ENCODE measurements at places on chromosomes 3 and 15.

GRCh38 chr15:43215961-43216360 lies 4.9 kb downstream of the EPB42 start:
- DNase-seq: no peak

DNA sequence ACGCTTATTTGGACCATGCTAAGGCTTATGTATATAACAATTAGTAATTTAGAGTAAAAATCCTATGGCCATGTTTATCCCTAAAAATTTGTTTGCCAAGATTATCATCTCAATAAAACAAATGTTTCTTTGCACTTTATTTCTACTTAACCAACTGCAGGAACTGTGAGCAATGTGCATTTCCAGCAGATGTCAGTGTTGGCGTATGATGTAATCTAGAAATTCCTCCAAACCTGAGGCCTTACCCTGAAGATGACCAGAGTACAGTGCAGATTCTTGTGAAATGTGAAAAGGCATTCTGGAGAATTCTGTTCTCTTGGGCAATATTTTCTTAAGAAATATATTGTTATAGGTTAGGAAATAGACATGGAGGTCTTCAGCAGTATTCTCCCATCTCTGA lies 205.9 kb downstream of the MBNL1 start:
- no peak for DNase-seq

DNA sequence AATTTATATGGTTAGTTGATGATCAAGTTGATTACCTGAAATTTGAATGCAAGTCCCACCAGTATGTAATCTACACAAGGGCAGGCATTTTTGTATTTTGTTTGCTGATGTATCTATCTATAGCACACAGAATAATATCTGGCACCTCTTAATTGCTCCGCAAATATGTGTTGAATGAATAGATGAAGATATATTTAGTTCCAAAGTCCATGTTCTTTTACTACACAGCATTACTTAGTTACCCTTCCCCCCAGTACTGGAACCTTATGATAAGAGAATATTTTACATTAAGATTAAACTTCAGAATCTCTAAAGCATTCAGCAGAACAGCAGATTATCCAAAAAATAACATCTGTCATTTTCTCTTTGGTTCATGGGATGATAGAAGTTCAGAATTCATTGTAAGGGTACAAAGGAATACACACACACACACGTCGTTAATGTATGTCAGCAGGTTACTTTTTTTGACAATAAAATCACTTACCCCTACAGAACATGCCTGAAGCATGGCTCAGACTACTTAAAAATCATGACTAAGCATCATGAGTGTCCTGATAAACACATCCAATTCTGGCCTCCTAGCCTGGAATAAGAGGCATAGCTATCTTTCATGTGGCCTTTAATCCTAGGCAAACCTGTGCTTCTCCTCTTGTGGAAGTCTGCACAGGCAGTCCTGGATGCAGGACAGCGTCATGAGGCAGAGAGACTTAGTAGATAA lies 148.9 kb upstream of the TBC1D5 start:
- DNase-seq: no peak

DNA sequence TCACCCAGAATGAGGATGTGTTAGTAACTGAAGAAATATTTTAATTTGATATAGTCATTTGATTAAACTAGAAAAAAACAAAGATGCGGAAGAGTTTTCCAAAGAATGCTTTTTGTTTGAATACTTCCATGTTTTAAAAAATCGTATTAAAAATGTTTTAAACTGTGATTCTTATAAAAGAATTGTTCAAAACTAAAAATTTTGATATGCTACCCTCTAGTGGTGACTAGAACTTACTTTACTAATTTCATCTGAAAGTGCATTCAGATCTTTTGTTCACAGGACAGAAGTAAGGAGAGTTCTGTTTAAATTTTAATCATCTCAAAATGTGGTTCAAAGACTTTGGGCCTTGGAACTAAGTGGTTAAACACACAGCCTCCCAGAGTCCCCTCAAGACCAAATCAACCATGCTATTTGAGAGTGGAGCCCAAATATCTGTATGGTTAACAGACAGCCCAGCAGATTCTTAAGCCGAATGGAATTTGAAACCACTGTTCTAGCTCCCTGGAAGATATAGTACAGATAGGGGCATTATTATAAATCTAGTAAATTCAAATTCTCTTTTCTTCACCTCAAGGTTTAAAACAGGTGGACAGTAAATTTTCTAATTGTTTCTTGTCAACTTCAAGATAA lies 45.2 kb upstream of the SYNPR start:
- DNase-seq: no peak

DNA sequence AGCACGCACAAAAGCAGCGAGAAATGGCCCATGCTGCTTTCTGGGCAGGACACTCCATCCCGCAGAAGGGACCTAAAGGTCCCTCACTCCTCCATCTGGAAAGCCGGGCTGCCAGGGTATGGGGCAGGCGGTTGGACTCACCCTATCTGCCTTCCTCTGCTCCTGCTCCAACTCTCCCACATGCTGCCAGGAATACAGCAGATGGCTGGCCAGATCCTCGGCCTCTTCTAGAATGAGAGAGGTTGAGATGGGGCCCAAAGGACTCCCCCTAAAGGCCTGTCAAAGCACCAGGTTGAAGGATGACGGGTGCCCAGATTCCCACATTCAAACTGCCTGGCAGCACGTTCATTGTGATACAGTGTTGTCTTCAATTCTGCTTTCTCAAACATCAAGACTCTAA lies 85.1 kb upstream of the C2CD4B start:
- no peak for DNase-seq

- DNase-seq: no peak
These were observed 955 bp downstream of the CDCP1 start for GRCh38 chr3:45145223-45145622.

DNA sequence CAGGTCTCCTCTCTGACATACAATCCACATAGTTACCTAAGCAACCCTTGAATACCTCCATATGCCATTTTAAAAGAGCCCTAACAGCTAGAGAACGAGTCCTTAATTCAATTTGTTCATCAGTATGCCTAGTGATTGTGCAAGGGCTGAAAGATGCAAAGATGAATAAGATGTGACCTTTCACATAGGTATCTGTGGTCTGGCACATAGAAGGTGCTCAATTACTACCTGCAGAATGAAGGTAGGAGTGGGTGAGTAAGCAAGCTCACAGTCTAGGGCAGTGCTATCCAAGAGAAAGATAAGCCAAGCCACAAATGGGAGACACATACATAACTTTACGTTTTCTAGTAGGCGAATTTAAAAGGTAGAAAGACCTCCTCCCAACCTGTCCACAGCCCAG lies 157.9 kb downstream of the OSBPL10 start:
- DNase-seq: no peak

GRCh38 chr3:49718858-49719213 lies 648 bp downstream of the AMIGO3 start:
- no peak for DNase-seq

DNA sequence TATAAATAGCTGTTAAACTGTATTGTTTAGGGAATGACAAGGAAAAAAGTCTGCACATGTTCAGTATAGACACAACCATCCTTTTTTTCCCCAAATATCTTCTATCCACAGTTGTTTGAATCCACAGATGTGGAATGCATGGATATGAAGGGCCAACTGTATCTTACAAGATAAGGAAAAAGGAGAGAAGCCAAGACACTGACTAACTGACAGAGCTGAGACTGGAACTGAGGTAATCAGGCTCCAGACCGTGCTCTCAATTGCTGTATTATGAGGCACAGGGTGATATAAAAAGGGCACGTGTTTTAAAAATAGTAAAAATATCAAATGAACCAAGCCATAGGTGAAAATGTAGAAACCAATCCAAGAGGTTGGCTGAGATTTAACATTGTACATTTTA lies 49.0 kb downstream of the DHX36 start:
- no peak for DNase-seq

DNA sequence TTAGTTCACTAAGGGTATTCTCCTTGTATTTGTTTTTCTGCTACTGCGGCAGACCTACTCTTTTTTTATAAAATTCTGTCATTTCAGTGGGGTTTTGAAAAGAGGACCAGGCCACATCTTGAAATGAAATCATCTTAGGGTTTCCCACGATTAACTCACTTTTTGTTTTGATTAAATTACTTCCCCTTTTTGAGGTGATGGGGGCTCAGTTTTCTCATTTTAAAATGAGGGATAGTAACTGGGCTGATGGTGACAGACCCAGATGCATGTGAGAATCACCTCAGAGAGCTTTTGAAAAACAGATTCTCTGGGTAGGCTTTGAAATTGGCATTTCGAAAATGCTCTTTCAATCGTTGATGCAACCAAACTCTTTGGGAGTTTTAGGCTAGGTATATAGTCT lies 24.2 kb downstream of the UBE2Q2 start:
- DNase-seq: no peak

- no peak for DNase-seq
These were observed 1271.3 kb downstream of the ROBO1 start for GRCh38 chr3:78496501-78496900.

DNA sequence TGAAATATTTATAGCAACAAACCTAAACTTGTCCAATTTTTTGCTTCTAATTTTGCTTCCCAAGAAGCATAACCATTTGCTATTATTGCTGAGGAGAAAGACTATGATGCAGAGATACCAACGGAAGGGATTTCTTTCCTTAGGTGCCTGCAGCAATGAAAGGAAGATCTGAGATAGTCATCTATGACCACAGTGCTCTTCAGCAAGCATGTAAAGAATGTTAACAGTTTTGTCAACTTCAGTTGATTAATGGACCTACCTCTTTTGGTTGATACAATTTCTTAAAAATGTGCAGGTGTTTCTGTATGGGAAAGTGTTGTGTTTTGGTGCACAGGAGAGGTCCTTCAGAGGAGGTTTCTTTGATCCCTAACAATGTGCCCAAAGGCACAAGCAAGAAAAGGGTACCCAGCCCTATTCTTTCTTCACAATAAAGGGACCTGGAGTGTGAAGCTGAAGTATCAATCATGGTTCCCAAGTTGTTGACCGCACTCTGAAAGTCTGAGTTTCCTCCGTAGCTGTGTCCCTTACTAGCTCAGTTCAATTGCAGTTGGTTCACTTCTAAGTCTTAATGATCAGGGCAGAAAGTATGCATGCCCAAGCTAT lies 307.7 kb upstream of the KCNH8 start:
- no peak for DNase-seq

Measured in caudate nucleus (tissue), 63 donors.